ENCODE measurements at places on chromosomes 12 and 14.

DNA sequence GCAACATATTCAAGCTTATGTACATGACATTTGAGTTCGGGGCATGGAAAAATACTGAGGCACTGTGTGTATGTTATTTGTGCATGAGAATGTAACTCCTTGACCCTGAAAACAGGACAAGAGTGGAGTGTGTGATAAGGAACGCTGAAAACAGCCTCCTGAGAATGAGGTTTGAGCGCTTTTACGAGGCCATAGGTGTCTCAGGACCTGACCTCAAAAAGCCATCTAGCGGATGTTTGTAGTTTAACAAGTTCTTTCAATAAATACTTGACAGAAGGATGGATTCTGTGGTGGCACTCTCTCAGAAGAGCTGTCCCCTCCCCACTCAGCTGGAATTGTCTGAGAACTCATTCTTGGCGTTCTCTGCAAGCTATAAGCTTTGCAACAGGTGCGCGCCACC is 350.5 kb upstream of the TMTC1 start:
- no peak for DNase-seq

- no peak for DNase-seq
Measured at GRCh38 chr12:46410495-46410894, 37.9 kb upstream of the SLC38A2 start.

- DNase-seq = no peak
Measured at GRCh38 chr14:66228267-66228970, 257.8 kb upstream of the CCDC196 start.

GRCh38 chr12:69517406-69517805 is 47.2 kb downstream of the FRS2 start:
- DNase-seq = no peak
